NCI-H345 (cell line): ENCODE measurements at places on chromosomes 1 and 21.

DNA sequence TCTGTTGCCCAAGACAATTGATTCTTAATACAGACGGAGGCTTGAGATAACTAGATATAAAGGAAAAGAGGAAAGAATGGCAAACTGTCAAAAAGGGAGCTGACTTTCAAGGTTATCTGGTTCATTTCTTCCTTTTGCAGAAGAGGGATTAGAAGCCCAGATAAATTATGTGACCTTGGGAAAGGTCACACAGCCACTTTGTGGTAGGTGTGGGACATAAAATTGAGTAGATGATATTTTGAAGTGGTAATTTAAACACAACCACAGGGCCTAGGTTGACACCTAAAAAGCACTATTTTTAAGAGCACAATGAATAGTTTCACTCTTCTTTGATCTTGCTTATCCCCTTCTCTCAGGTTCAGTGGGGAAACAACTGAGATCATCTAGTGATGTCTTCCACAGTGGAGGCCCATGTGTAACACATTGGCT lies 16.9 kb upstream of the KIAA0040 start:
- DNase-seq: no peak

DNA sequence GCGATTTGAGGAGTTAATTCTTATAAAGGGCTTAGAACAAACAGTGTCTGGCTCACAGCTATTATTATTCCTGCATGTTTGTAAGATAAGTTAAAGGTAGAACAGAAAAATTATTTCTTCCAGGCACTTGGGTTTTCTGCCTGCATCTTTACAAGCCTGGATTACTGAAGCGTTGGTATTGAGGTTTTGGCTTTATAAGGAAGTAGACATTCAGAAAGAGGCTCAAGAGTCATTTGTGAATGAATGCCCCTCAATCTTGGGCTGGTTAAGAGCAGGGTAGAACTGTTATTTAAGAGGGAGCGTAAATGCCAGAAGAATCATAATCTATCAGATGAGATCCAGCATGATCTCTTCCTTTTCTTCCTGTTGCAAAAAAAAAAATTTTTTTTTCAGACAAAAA lies 77.3 kb upstream of the ARID1A start:
- no peak for DNase-seq

DNA sequence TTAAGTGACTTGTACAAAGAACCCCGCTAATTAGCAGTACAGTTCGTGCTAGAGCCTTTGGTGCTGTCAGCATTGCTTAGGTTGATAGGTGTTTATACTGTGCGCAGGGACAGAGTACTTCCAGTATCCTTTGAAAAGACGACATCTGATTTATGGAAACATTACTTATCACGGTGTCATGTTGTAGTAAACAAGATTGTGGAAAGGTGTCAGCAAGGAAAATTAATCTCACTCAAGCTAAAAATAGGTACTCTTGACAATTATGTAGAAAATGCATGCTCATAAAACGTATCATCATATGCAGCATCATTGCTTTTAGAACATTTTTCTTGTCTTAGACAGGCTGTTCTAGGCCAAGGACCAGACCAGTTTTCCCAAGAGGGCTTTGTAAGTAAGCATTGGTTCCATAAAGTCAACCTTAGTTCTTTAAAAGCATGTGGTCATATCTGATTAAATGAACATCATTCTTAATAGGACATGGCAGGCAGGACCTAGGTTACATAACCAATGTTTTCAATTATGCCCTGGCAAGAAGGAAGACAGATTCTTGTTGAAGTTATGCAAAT lies 33.0 kb downstream of the SH3BGR start:
- no peak for DNase-seq

GRCh38 chr1:64060611-64061302 lies 142.7 kb upstream of the UBE2U start:
- DNase-seq: peak; percentile 46

- no peak for DNase-seq
Observed at GRCh38 chr1:224498574-224499170, 64.1 kb upstream of the WDR26 start.

DNA sequence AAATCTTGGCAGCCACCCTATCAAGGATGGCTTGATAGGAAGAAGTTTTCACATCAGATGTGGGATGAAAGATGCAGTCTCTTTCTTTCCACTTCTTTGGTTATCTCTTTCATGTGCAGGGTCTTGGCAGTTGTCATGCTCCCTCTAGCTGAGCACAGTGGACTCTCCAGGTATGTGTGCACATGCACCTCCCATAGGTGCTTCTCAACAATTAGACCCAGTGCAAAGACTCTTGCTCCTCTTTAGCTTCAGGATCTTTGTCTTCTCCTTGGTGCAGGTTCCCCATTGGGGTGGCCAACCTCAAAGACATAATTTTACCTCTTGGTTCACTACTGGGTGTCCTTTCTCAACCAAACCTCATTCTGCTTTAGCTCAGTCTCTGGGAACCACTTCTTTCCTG lies 80.7 kb downstream of the TBX15 start:
- DNase-seq: no peak

- DNase-seq: peak; percentile 70
Observed at GRCh38 chr1:231216498-231216897, 24.5 kb upstream of the GNPAT start.

DNA sequence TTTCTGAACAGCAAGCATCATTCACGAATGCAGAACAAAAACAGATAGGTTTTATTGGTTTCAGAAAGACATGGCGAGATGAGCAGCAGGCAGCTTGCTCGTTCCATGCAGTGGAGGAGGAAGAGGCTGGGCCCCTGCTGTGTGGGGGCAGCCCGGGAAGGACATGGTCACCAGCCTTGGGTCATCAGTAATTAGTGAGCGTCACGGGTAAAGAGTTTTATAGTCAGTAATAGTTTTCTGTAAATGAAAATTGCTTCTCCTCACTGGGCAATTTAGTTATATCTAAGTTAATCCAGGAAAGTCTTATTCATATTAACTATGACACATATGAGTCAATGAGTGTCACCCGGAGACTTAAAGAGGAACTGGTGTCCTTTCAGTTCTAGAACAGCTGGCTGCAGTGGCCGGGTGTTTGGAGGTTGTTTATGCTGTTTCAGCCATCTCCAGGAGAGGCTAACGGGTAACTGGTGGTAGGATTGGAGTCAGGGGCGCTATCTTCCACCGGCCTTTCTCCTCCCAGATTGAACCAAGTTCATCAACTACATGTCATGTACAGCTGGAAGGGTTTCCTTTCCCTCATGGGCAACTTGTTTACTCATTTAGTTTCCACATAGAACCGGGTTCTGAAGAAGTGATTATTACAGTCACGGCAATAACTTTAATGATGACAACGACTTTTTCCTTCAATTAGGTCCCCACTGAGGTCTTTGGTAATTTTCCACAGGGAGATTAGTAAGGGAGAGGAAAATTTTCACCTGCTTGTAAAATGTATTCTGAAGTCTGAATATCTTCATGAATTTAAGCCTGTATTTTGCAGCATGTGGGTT lies 34.6 kb upstream of the SLC45A1 start:
- DNase-seq: no peak

DNA sequence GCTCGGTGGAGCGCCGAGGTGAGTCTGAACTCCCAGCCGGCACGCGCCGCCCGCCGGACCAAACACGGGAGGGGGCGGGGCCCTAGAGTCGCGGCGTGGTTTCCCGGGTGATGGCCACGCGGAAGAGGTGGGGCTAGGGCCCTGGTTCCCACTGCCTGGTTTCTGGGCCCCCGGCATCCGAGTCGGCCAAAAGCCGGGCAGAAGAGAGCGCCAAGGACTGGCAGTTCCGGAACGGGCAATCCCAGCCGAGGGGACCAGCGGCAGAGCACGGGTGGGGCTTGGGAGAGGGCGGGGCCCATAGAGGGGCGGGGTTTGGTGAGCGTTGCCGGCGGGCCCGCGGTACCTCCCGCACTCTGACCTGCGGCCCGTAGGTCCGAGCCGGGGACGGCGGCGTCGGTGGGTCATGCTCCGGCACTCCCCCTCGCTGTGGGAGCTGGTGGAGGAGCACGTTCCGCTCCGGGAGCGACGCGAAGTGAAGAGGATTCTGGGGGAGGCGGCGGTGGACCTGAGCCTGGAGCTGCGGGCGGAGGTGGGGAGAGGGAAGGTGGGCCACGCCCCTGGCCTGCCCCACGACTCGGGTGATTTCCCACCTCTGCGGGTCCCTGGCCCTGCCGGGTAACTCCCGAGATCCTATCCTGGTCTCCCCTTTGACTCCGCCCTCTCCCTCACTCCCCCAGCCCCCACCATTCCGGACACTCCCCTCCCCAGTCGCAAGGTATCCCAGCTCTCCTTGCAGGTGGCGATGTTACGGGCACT lies at the start of gene CCDC24:
TSS of gene CCDC24 (plus strand) at position 124 of the 756 bp plus-strand sequence. CDS start at position 404, 280 bp downstream.
- peak; percentile 85 for DNase-seq

DNA sequence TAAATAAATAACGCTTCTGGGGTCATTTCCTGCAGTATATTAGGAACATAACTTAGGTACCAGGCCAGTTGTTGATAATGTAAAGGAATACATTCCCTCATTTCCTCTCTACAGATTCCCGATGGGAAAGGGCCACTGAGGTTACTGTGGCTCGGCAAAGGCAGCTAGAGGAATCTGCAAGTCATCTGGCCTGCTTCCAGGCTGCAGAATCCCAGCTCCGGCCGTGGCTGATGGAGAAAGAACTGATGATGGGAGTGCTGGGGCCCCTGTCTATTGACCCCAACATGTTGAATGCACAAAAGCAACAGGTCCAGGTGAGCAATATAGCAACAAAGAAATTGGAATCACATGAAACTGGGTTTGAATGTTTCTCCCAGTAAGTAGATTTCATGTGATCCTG lies 109.6 kb upstream of the BMP8A start:
- DNase-seq: no peak

DNA sequence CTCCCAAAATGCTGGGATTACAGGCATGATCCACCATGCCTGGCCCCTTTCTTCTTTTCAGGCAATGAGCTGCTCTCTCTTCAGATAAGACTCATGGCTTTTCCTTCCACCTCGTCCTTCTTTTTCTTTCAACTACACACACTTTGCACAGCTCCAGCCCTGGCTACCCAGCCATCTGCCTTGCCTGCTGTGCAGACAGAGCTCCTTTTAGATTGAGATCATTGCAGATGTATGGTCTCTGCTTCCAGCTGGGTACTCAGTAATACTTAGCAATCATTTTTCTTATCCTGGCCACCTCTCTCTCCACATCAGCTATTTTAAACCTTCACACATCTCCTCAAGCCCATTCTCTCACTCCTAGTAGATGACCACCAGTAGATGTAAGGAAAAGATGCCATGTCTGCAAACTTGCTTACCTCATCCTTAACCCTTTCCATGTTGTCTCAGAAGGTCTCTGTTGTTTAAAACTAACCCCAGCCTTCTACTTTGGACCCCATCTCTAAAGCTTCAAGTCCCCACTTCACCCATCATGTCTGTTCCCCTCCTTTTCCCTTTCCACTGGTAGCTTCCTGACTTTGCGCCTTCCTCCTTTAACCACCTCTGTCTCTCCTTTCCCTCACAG lies 7.3 kb downstream of the RAB4A start:
- DNase-seq: no peak

DNA sequence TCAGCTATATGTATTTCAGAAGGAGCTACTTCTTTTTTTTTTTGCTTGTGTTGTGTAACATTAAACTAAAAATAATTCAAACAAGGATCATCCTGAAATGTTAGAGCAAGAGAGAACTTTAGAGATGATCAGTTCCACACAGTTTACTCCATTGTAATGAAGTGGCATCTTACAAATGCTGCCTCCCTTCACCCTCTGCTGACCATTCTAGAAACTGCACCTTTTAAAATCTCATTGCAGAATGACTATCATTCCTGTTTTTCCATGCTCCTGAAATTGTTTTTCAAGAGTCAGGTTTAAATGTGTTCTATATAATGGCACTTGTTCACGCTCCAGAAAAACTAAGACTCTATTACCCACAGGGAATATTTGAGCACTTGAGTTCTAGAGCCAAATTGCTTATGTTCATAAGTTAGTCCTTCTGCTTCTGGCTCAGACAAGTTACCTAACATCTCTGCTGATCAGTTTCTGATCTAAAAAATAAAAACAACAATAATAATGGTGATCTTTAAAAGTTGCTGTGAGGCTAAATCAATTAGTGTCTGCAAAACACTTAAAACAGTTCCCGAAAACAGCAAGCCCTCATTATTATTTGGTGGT lies 21.5 kb upstream of the SLC44A5 start:
- DNase-seq: peak; percentile 51

GRCh38 chr1:175471039-175471800 lies 272.2 kb downstream of the TNR start:
- no peak for DNase-seq

- DNase-seq: no peak
Observed at GRCh38 chr1:41430582-41430981, 53.9 kb downstream of the EDN2 start.

GRCh38 chr1:237759377-237759776 lies 131.3 kb downstream of the ZP4 start:
- DNase-seq: no peak

DNA sequence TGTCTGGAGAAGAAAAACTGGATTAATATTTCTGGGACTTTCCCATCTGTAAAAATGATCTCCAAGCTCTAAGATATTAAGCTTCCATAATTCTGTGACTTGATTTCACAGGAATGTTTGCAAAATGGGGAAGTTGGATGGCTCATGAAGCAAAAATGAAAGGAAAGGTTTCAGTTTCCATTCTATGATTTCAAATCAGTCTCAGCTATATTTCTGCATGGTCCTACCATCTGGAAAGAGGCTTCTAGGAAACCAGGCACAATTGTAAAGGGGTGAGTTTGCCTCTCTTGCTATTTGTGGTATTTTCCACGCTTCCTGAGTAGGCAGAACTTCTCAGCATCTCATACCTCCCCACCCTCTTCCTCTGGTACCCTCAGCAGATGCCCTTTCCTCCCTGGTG lies 22.4 kb upstream of the ACTN2 start:
- no peak for DNase-seq

DNA sequence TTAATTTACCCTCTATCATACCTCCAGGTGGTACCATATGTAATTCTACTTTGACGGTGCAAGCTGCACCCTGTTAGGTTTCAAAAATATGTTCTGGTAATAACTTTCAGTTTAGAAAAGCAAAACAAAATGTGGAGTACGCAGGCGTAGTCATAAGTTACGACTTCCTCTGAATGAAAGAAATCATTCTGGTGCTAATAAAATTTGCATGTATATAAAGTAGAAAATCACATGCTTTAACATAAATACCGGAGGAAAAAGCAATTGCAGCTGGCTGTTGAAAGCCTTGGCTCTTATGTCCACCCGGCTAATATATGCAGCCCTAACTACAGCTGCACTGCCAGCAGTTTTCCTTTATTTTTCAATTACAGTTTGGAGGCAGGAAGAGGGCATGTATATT lies 65.2 kb upstream of the TMPRSS15 start:
- DNase-seq: no peak

GRCh38 chr1:167687919-167688519 lies 33.8 kb upstream of the MPZL1 start:
- DNase-seq: peak; percentile 83

- DNase-seq: no peak
Observed at GRCh38 chr1:67652800-67653199, 32.2 kb upstream of the GADD45A start.

DNA sequence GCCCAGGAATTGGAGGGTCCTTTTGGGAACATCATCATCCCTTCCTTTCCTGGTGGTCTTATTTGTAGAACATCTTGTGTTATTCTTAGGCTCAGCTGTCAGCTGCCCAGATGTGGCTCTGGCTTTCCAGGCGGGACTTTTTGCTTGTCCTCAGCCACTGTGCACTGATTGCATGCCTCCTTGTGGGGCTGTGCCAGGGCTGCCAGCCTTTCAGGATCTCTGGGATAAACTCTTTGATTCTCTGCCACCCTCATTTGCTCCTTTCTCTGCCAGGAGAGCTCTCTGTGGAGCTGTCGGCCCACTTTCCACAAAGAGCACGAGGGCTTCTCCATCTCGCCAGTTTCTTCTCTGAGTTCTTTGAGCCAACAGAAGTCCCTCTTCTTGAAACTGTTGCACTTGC lies 63.1 kb downstream of the PTPRU start:
- DNase-seq: no peak
